ENCODE measurements at places on chromosomes 4 and X.
A peak's percentile ranks its signal among the peaks of the same experiment; 100 is the strongest.

DNA sequence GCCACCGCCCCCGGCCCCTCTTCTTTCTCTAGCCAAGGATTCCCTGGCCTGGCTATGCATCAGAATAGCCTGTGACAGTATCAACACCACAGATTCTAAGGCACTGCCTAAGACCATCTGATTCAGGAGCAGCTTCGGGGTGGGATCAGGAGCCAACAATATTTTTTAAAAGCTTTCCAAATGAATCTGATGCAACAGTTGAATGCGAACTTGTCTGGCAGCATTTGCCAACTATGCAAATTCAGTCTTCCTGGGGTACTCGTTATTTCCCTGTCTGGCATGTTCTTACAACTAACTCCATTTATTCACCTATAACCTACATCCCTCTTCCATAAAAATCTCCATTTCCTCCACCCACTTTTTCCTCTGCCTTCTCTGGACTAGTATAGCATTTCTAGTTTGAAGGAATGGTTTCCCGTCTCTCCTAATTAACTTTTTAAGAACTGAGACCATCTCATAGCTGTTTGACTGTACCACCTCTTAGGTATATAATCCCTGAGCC is 36.2 kb upstream of the UGDH start:
- no peak for DNase-seq

DNA sequence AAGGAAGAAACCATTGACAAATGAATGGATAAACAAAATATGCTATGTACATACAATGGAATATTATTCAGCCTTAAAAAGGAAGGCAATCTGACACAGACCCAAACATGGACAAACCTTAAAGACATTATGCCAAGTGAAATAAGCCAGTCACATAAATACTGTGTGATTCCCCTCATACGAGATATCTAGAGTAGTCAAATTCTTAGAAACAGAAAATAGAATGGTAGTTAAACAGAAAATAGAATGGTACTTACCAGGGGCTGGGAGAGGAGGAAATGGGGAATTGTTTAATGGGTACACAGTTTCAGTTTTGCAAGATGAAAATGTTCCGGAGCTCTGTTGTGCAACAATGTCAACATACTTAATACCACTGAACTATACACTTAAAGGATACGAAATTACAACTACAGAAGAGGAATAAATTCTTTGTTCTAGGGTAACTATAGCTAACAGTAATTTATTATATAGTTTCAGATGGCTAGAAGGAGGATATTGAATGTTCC is 47.8 kb upstream of the DUSP21 start:
- no peak for DNase-seq

DNA sequence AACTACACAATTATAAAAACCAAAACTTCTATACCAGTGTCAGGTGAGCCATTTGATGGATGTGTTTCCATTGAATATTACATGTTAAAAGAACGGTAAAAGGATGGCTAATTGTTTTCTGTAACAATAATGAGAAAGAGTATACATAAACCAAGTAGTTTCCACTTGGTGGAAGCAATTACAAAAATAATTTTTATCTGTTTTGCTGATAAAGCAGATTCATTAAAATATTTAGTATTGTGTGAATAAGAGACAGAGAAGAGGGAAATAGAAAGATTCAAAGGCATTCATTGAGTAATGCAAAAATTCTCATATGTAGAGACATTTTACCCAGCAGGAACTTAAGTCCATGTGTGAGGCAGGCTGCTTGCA is 95.7 kb downstream of the ANK2 start:
- DNase-seq = no peak

- no peak for DNase-seq
Observed at GRCh38 chr4:175930471-175930870, 118.4 kb upstream of the GPM6A start.

DNA sequence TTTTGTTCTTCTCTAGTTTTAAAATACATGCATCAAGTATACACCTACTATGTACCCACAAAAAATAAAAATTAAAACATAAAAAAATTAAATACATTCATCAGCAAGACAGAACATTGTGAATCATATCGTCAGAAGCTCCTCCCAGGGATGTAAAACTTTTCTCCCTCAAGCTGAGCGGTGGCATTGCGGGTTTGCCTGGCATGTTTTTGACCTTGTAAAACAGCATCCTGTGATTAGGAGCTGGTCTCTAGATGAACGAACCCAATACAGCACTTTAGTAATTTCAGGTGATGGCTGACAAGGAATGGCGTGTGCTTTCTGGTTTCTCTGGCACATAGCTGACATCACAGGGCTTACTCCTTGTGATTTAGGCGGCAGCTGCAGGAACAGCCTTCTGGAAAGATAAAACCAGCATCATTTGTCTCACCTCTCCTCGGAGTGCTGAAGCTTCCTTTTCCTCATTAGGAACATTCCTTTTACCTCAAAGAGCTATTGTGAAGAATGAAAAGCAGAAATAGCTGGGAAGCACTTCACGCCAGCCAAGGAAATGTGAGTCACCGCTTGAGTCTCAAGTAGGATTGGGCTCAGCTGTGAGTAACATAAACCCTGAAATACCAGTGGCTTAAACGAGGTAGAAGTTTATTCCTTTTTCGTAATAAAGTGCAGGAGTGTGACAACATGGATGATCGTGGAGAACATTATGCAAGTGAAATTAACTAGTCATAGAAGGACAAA is 44.3 kb downstream of the NYX start:
- DNase-seq = no peak

DNA sequence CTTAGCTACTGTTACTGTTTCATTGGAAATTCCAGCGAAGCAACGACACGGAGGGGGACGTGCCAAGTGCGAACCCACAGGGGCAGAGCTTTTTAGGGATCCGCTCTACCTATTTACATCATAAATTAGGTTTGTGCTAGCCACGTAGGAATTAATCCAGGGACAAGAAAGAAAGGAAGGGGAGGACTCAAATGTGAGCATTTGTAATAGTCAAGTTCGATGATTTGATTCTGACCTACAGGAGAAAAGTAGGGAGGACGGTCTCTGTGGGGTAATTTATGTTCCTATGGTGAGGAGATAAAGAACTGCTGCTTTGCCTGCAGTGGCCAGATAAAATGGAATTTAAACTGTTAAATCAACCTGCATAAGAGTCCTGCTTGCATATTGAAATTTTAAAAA is 1.7 kb downstream of the INTS6L start:
- DNase-seq = no peak

DNA sequence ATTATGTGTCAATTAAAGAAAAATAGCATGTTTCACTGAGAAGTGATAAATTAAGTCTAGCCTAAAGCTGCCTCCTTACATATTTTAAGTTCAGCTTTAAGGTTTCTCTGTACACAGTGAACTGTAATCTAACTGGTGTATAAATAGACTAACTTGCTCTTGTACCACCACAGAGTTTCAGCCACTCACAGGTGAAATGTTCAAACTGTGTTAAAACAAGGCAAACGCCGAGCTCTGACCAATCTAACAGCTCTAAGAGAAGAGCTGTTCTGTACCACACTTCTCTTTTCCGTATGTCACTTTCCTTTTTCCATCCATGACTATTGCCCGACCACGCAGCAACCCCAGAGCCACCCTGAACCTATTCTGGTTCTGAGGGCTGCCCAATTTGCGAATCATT is 64.5 kb downstream of the DCHS2 start:
- DNase-seq = no peak

DNA sequence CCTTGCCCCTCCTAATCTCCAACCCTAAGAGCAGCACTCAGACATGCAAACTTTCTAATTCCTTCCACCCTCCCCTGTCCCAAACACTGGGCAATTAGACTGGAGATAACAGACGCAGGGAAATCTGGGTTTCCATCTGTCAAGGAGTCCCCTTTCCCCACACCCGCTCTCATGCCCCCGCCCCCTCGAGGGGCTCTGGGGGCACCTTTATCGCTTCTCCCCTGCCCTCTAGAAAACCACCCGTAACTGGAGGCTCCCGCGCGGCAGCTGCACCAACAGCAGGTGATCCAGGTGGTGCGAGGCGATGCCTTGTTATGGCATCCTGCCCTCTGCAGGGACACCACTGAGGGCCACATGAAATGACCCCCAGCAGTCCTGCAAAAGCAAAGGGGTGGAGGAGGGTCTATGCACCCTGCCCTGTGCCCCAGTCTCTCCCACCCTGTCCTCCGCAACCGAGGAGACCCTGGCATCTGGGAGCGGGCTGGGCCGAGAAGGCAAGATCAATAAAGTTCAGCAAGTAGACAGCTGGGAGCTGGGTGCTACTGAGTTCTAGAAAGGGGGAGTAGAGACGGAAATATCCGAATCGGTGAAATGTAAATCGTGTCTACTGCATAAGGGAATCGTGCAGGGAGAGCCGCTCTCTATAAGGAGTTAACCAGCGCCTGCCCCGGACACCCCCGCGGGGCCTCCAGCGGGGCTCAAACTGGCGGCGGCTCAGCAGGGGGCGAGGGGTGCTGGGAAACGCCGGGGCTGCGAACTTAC is 1.6 kb downstream of the KCTD8 start:
- DNase-seq = no peak

DNA sequence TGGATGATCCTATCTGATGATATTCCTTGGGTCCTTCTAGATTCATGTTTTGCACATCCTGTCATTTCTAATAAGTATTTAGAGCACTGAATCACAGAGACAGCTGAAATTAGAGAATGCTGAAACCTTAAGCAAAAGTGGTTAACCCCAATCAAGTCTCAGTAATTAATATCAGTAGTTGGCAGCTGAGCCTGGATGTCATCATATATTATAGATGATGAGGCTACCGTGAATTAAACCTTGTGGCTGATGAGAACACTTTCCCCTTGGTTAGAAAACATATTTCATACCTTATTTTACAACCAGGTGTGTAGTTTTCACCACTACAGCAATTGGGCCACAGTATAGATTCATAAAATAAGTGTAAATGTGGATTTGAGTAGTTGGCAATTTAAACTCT is 499.0 kb downstream of the PDGFC start:
- DNase-seq = peak; percentile 28

- DNase-seq = no peak
Observed at GRCh38 chr4:7582313-7583097, 147.8 kb upstream of the PSAPL1 start.

- no peak for DNase-seq
Observed at GRCh38 chr4:75169427-75169826, 236.5 kb downstream of the PARM1 start.

- DNase-seq = no peak
Observed at GRCh38 chr4:84035568-84035967, 463.5 kb downstream of the NKX6-1 start.

DNA sequence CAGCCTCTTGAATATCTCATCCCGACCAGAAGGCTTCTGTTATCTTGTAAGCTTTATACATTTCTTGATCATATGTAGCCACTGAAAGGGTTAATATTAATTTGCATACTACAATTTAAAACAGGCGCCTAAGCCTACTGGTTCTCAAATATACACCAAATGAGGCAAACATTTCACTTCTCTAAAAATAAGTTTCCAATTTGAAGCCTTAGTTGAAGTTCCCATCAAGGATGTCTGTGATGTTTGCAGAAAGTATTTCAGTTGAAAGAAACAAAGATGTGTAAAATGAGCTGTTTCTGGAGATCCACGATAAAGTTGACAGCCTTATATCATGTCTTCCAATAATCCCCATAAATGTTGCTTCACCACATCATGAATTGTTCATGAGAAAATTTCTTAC is 70.6 kb downstream of the KIT start:
- DNase-seq = no peak

- DNase-seq = no peak
Observed at GRCh38 chr4:137529432-137529831, 2.9 kb downstream of the PCDH18 start.

DNA sequence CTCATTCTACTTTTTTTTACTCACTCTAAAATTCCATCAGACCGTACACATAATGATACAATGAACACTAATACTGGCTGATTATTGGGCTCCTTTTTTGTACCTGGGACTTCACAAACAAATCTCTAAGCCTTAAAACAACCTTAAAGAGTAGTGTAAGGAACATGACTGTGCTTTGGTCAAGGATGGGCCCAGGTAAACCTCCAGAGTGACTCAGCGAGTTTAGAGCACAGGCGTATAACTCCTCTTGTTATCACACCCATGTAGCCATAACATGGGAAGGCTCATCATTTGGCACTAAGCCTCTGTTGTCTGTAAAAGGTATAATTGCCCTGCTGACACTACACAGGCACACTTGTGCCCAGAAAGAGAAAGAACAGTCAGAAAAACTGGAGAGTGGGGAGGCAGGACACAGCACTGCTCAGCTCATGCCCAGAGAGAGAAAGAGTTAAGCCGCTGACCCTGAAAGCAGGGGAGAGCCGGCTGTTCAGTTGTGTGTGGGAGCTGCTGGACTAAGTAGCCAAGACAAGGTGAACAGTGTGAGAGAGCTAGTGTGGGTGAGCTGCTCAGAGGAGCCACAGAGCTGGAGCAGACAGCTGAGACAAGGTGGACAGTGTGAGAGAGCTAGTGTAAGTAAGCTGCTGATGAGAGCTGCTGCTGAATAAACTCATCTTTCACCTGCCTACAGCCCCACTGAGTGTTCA is 319.6 kb upstream of the BMP3 start:
- DNase-seq = no peak

DNA sequence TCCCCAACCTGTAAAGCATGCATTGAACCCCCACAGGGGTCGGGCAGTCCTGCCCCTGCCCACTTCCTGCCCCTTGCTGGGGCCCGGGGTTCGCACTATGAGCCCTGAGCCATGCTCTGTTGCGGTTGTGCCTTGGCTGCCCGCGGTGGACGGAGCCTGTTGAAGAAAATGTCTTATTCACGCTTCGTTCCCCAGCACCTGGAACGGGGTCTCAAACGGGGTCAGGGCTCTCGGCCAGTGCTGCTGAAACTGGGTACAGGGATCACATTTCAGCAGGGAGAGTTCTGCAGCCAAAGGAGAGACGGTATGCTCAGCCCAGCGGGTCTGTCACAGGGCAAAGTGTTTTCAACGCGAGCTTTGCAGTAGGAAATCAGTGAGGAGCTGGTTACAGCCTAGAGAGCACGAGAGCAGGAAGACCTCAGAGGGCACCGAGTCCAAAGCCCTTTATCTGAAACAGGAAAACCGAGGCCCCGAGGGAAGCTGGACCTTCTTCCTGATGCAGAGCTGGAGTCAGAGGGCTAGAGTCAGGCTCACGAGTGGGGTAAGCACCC is 46.3 kb upstream of the AFAP1 start:
- DNase-seq = no peak

DNA sequence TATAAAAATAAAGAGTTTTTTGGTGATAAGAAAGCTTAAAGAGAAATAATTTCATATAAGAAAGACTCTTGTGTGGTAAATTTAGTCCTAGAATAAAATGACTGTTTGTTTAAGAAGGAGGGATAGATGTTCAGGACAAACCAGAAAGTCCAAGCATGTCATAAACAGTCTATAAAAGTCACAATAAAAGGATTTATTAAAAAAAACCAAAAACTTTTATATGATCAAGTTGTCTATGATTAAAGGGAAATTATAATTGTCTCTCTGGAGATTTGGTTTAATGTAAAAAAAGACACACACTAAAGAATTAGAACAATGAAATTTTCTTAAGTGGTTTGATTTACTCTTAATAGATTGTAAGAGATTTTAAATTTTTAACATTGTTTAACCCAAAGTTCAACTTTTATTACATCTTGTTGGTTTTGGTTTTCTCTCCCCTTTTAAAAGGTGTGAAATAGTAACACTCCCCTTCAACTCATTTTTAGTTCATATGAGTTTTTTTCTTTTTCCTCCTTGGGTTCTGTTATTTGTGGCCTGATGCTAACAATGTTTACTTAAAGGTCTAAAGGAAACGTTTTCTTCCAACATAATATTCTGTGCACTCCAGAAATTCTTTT is 89.7 kb downstream of the PDHA2 start:
- DNase-seq = no peak

GRCh38 chrX:70049925-70050324 is at the start of gene AWAT2:
TSS of gene AWAT2 (minus strand) at chrX:70049938. CDS start at chrX:70049932, 6 bp downstream.
- no peak for DNase-seq

All from activated CD4-positive, alpha-beta T cell treated with anti-CD3 and anti-CD28 coated beads, Interleukin-2, Interleukin-6, amounts not matched to agents 100 ng/mL and 50 ng/mL, durations not matched to agents 16 hours and 8 hours (primary cell).